ENCODE measurements at places on chromosomes 11 and 22.

DNA sequence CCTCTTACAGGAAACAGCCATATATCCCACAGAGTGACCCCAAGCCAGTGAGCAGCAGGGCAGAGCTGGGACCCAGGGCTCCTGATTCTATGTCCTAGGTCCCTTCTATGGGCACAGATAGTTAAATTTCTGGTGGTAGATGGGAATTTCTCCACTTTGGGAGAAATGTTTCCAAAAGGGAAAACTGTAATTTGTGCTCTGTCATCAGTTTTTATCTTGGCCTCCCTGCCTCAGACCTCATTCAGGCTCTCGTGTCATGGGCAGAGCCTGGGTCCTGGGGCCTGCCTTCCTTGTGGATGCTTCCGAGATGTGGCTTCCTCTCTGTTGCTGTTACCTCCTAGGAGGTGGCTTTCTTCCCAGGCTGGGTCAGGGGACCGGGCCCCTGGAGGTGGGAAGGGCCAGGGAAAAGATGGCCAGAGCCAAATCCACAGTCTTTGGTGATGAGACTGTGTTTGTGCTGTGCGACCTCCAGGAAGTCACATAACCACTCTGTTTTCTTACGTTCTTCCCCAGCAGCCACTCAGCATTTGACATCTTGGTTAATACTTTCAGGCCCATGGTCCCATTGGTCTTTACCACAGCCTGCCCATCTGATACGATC, 8.6 kb downstream of the LRRC32 start:
- DNase-seq: no peak

DNA sequence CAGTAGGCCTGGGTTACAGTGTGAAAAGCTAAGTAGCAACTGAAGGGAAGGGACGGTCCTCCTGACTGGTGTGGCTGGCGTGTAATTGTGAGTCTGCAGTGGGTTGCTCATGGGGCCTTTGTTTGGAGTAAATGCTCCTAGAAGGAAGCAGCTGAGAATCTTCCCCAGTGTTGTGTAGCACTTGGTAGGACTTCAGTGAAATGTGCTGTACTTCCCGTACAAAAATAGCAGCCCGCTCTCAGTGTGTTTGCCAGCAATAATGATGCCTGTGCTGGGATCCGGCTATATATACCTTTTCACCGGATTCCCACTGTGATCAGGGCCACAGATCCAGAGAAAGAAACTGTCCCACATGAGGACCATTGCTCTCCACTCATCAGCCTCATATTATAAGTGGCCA, 175.7 kb upstream of the NTM start:
- DNase-seq: no peak

DNA sequence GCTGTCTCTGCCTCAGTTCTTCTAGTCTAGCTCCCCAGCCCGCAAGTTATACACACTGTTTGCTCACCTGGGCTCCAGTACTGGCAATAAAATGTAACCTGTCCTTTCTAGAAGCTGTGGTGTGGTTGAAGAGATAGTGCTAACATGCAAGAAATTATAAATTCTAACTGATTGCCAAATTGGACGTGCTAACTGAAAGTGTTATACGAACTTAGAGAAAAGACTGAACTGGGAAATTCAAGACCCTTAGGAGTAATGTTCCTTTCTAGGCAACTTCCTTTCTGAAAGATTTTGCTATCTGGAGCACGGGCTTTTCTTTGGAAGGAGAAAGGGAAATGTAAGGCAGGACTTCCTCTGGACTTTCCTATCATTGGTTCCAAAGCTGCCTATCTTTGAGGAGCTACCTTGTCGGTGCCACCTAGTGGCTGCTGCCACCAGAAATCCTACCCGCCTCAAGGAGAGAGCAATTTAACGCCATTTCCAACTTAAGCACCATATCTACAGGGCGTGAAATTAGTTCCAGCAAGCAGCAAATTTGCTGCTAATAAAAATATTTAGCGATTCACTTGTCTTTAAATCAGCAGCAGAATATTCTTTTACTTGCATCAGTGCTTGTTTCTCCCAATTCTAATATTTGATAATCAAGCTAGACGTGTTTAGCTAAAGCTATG, 12.7 kb upstream of the TMEM218 start:
- peak; percentile 71 for DNase-seq

DNA sequence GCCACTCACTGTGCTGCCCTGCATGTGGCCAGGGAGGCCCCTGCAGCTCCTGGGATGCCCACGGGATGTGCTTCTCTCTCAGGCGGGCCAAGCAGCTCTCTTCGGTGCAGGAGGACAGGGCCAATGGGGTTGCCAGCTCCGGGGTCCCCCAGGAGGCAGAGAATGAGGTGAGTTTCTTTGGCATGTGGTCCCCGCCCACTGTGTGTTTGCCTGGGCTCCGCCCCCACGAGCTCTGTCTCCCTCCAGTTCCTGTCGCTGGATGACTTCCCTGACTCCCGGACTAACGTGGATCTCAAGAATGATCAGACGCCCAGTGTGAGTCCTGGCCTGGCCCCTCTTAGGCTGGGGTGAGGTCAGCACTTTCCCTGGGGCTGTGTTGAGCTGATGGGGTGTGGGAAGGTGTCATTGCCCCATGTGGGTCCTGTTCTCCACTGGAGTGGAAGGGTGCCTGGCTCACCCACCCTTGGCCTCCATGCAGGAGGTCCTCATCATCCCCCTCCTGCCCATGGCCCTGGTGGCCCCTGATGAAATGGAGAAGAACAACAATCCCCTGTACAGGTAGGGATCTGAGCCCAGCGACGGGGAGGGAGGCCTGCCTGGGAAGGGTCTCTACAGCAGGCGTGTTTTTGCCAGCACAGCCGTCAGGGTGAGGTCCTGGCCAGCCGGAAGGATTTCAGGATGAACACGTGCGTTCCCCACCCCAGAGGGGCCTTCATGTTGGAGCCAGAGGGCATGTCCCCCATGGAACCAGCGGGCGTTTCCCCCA, 7.7 kb downstream of the SCO2 start:
- no peak for DNase-seq

- no peak for DNase-seq
Observed at GRCh38 chr22:50243685-50244419, 971 bp downstream of the TUBGCP6 start.

GRCh38 chr11:102456381-102456780, 3.8 kb upstream of the TMEM123 start:
- DNase-seq: no peak

GRCh38 chr11:82864268-82864667, 36.0 kb downstream of the PRCP start:
- DNase-seq: peak; percentile 47

DNA sequence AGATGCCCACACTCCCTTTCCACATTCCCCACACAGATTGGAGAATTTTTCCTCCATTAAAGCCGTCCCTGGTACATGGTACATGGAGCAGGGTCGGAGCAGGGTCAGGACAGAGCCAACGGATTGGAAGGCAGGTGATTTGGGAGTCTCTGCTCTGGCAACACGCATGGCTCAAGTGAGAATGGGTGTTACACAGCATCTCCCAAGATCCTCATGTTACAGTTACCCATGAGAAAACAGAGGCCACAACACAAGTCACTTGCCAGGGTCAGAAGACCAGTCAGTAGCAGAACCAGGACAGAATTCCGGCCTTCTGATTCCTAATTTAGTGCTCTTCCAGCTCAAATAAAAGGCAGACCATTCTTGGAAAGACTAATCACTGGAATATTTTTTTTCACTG, 7.7 kb upstream of the F2 start:
- DNase-seq: no peak

- DNase-seq: no peak
Observed at GRCh38 chr11:69381681-69382130, 87.8 kb downstream of the MYEOV start.

DNA sequence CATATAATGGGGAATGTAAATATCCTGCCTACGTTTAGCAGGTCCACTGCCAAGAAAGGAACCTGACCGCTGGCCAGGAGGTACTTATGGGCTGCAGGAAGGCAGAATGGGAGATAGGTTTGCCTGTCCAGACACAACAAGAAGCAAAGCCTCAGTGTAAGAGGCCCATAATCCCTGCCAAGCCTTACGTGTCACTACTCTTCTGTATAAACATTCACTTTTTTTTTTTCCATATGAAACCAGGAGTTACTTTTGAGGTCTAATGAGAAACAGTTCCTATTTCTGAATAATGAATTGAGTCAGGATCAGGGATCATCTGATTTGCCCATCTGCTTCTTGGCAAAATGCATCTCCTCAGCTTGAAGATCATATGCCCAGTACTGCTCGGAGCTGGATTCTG, 230.2 kb downstream of the NTM start:
- DNase-seq: no peak

DNA sequence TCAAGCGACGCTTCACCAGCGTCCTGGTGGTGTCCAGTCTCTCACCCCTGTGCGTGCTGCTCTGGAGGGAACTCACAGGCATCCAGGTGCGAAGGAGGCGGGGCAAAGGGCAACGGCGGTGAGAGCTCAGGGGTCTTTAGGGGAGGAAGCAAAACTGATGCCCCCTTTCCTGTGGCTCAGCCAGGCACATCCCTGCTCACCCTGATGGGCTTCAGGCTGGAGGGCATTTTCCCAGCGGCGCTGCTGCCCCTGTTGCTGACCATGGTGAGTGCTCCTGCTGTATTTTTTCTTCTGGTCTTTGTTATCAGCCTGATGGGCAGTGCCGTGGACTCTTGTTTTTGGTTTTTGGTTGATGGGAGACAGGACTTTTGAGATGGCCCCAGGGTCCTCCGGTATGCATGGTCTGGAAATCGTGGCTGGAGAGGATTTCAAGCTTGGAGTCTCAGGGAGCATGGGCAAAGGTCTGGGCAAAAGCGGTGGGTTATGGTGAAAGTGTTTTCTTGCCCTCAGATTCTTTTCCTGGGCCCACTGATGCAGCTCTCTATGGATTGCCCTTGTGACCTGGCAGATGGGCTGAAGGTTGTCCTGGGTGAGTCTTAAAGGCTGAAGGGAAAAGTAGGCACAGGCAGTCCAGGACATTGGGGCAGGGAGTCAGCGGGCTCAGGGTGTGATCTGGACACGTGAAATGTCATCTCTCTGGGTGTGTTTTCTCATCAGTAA, 695 bp downstream of the RCE1 start:
- no peak for DNase-seq

GRCh38 chr11:42657169-42657568, 654.6 kb upstream of the API5 start:
- DNase-seq: no peak

- no peak for DNase-seq
Observed at GRCh38 chr22:29689880-29690213, 30.0 kb upstream of the CABP7 start.

- peak; percentile 51 for DNase-seq
Observed at GRCh38 chr22:43897751-43898261, 6.0 kb upstream of the PNPLA5 start.

DNA sequence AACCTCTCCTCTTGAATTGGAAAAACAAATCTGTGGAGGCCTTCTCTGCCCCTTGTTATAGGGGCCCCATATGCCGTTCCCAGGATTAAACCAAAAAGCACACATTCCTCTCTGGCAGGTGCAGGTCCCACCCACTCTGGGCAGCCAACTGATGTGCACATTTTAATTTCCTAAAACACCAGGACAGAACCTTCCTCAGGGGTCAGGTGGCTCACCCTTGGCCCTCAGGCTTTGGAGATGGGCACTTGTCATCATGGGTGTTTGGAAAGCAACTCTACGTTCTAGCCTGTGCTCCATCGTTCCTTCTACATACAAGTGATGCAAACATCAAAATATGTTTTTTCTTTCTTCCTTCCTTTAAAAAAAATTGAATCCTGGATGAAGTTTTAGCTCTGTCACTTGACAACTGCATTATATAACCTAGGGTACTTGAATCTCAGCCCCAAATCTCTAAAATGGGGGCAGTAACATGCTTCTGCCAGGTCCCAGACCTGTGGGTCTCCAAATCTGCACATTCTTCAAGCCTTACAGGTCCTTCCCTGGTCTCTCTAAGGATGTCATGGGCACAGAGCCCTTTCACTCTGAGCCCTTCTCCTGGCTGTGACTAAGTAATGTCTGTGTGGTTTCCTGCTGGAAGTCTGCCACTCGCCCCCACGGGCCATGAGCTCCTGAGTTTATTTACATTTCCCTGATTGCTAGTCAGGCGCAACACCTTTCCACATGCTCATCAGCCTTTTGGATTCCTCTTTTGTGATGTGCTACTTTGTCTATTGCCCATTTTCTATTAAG, 43.8 kb downstream of the KCNQ1OT1 start:
- peak; percentile 67 for DNase-seq

- DNase-seq: no peak
Observed at GRCh38 chr11:18394928-18395734, 768 bp downstream of the LDHA start.

DNA sequence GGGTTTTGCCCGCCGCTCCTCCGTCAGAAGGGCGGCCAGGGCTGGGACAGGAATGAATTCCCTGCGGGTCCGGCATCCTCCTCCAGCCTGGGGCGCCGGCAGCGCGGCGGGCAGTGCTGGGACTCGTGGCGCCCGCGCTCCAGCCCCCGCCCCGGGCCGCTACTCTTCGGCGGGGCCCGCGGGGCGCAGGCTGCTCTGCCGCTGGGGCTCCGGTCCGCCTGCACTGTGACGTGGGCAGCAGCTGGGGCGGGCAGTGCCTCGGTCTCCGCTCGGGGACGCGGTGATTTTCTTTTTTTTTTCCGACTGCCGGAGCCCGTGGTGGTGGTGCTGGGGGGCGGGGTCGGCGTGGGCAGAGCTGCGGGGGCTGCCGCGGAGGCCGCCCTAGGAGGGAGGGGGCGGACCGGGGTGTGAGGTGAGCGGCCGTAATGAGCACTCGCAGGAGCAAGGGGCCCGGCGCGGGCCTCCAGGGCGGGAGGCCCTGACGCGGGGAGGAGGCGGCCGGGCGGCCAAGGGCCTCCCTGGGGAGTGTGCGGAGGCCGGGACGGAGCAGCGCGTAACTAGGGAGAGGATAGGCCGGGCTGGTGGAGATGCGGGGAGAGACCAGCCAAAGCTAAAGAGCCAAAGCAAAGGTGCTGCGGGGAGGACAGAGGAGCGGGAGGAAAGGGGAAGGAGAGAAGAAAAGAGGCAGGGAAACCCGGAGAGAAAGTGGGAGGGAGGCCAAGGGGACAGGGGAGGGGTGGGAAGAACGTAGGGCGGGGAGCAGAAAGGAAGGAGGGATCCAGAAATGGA, 73.3 kb upstream of the ZBED5 start:
- DNase-seq: peak; percentile 82

DNA sequence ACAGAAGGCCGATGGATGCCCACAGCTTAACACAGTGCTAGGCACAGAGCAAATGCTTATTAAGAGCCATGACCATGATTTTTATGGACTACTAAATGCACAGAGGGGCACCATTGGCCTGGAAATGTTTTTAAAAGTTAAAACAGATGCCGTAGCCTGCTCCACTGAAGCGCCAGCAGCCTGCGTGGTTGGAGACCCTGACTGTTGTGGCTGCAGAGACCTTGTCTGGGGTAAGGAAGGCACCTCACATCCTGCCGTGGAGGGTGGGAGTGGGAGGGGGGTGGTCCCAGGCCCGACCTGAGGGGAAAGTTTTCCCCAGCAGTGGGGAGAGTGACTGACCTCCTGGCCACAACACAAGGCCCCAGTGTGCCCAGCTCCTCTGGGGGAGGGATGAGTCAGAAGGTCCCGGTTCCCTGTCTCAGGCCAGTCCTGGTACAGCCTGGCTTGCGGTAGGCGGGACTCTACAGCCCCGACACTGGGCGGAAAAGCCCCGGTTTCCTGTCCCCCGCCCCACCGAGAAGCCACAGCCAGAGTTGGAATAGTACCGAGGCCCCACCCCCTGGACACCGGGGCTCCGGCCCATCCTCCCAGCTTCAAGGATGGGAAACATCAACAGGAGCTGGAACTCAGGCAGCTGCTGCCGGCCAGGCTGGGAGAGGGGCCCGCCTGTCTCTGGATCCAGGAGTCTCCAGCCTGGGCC, 7.0 kb downstream of the CHST1 start:
- DNase-seq: peak; percentile 82

GRCh38 chr11:44110231-44110679, 14.8 kb downstream of the EXT2 start:
- DNase-seq: peak; percentile 35

Data from RPMI7951 (cell line).